ENCODE measurements at places on chromosomes 5 and 9.

DNA sequence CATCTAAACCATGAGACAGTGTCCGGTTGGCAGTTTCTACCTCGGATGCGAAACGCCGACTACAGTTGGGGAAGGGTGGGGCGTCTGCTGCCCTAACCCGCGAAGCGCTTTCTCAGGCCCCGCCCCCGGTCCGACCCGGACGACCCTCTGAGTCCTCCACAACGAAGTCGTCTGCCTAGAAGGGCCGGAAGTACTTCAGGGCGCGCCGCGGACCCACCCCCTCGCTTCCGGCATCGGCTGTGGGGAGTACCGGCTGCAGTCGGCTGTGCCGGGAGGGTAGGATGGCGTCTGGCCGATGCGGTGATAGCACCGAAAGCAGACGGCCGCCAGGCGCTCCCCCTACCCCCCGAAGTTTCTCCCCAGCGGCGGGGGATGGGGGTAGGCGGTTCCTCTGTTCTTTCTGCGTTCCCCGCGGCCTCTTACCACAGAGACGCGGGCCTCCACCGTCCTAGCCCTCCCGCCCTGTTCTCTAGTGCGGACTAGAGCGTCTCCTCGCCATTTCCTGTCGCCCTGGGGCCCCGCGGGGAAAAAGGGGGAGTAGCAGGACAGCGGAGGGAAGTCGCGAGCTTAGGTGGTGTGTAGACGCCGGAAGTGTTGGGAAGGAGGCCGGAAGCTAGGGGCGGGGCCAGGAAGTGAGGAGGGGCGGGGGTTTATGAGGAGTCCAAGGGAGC lies at the start of gene TRIM41:
Gene TRIM41 (plus strand): TSS at position 224 of the 671 bp plus-strand sequence. CDS start 719 bp downstream, outside the sequence.
- DNase-seq = peak; percentile 99

DNA sequence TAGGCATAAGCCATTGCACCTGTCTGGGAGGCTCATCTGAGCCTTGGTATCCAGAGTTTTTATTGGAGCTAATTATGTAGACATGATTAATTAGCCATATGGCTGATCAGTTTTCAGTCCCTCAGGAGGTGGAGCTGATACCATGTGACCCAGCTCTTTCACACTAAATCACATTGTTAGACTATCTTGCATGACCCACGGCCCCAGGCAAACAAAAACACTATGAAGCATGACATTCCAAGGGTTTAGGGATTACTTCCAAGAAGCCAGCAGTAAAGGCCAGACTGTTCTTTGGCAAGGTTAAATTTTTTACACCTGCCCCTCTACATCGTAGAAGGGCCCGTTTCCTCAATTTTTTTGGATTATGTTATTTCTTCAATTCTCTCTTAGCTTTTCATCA lies 5.0 kb upstream of the C5orf24 start:
- no peak for DNase-seq

GRCh38 chr9:110919609-110920008 lies 118.7 kb downstream of the LPAR1 start:
- no peak for DNase-seq

- DNase-seq = no peak
These were observed 45.3 kb downstream of the INSYN2B start for GRCh38 chr5:169934990-169935389.

Data from stimulated activated CD4-positive, alpha-beta T cell treated with anti-CD3 and anti-CD28 coated beads, Interleukin-15, amount 100 ng/mL, for 24 hours (primary cell).